ENCODE measurements at places on chromosomes 5 and 9.

DNA sequence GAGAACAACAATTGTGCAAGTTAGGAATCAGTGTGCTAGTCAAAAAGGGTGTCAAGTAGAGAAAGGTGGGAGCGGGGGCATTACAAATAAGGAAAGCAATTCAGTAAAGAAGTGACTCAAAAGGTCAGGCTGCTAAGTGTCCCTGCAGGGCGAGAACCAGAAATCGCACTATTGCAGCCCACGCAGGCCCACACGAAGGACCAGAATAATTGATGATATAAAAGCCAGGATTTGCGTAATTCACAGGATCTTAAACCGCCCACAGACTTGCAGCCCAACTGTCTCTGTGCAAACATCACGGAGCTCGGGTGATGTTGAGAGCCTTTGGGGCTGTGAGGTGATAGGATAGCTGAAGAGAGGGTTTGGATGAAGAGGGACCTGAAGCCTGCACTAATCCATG lies 349.0 kb downstream of the BRINP1 start:
- no peak for DNase-seq

GRCh38 chr9:95820074-95820473 lies 55.4 kb upstream of the ERCC6L2 start:
- no peak for DNase-seq

- DNase-seq = no peak
Measured at GRCh38 chr5:14373685-14374084, 207.9 kb upstream of the OTULINL start.

DNA sequence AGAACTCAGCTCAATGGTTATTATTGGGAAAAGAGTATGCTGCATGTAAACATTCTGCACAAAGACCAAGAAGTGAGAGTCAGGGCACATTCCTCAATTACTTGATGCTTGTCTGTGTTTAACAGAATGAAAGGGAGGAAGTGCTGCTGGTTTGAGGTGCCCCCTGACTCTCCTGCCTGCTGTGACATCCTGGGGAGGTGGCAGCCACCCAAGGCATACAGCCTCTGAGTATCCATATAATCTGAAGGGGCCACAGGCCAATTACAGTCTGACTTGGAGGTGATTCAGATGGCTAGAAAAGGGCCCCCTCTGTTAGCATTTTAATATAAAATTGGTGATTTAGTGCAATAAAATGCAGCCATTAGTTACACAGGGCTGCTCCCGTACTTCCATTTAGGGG lies 313.8 kb downstream of the ASTN2 start:
- DNase-seq = no peak

DNA sequence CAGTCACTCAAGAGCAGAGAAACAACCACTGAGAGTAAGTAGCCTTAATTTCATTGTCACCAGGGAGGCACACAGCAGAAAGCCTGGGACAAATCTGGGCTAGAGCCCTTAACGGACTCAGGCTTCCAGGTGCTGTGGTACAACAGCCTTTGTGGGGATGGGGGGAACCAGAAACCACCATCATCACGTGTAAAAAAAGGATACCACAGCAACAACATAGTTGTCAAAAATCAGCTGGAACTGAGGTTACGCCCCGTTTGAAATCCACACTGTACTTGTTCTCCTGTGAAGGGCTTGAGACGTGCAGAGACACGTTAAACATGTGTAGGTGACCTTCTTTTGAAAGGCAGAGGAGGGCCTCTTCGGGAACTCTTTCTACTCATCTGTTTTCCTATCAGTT lies 16.6 kb upstream of the PLPP1 start:
- DNase-seq = peak; percentile 42

GRCh38 chr5:170327168-170327567 lies 29.6 kb upstream of the LCP2 start:
- DNase-seq = no peak

DNA sequence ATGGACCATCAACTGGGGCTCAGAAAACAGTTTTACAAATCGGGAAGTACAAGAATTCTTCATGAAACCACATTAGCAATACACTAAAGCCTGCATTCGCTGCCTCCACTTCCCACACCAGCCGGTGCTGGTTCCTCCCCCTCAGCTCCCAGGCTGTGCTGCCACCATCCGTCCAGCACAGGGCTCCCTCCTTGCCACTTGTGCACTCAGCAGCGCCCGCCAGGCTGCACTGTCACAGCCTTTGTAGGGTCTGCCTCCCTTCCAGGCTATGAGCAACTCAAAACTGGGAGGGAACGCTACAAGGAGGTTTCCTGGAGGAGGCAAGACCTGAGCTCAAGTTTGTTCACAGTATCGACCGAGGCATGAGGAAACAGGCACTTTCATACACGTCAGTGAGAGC lies 7.7 kb downstream of the MAPK9 start:
- no peak for DNase-seq

GRCh38 chr5:60586307-60586901 lies 113.6 kb downstream of the DEPDC1B start:
- DNase-seq = no peak

- DNase-seq = no peak
Measured at GRCh38 chr5:158545949-158546530, 553.7 kb downstream of the EBF1 start.

- no peak for DNase-seq
Measured at GRCh38 chr5:78779262-78779661, 130.7 kb upstream of the LHFPL2 start.

- no peak for DNase-seq
Measured at GRCh38 chr5:157594257-157594656, 18.7 kb upstream of the ADAM19 start.

- DNase-seq = no peak
Measured at GRCh38 chr9:113359385-113359784, 10.0 kb downstream of the BSPRY start.

- no peak for DNase-seq
Measured at GRCh38 chr9:85594316-85594715, 147.4 kb downstream of the AGTPBP1 start.

DNA sequence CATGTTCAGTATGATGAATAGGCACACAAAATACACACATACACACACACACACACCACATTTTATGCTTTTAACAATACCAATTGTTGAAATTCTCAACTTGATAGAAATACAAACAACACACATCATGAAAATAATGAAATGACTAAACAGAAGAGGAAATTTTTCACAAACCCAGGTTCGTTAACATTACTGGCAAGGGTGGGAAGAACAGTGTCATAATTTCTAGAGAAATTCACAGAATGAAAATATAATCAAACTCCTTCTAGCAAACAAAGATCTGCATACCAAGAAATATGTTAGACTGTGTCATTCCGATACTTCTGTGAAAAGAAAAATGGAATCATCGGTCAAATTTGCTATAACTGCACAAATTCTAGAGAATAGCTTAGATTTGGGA lies 41.9 kb downstream of the ST8SIA4 start:
- DNase-seq = no peak

GRCh38 chr9:93945400-93946337 lies 9.5 kb downstream of the BARX1 start:
- DNase-seq = no peak

DNA sequence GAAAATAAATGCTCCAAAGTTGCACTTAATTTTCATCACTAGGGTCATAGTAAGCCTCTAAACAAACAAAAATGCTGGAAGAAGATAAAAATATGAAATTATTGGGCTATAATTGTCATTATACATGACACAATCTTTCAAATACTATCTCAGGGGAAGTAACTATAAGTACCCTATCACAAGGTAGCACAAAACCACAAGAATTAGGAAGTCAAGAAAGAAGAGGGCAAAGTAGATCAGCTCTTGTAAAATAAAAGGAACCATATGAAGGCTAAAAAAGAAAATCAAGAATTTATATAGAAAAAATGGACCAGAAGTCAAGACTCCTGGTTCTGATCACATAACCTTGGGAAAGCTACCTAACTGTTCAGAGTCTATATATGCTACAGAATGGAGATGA lies 48.1 kb downstream of the DIAPH1 start:
- DNase-seq = no peak

DNA sequence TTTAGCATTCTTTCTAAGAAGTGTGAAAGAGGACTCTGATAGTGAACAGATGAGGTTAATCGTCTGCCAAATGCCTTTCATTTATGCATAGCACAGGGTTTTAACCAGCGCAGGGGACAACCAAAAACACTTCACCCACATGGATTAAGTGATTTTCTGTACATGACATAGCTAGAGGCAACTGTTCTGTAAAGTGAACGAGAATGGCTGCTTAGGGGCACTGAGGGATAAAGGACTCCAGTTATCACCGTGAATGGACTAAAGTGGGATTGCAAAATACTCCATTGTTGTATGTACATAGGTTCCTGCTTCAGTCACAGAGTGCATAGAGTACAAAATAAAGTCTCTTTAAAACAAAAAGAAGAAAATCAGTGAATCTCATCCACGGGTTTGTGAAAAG lies 456.8 kb downstream of the DMAC1 start:
- DNase-seq = no peak

GRCh38 chr9:126630458-126631237 lies 16.9 kb downstream of the LMX1B start:
- no peak for DNase-seq

DNA sequence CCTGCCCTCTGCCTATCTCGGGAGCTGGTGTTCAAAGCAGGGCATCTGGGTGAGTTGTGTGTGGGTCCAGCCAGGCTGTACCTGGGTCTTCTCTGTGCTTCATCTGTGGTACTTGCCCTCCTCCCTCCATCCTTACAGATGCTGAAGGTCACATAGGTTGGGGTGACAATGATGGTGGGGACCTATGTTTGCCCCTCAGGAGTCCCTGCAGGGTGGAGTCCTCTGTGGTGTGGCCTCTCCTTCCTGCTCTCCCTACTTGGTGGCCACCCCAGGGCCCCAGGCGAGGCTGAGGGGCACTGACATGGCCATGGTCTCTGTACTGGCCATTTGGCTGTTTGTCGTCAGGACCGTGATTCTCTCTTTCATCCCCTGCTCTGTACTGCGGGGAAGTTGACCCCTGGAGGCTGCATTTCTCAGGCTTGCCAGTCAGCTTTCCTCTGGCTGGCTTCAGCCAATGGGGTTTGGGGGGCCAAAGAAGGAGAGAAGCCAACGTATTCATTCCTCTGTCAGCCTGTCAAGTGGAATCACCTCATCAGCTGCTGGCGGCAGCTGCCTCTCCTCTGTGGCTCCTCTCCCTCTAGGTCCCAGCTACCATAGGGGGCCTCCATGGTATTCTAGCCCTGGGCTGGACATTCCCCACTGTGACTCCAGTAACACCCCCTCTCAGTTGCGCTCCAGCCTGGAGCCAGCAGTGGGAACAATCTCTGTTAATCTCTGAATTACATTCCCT lies 4.6 kb downstream of the DCANP1 start:
- DNase-seq = no peak

- peak; percentile 72 for DNase-seq
Measured at GRCh38 chr9:120892748-120893610, 16.0 kb upstream of the PHF19 start.

- DNase-seq = peak; percentile 14
Measured at GRCh38 chr9:136171009-136171800, 33.7 kb downstream of the LHX3 start.

GRCh38 chr5:170307575-170308465 lies 10.2 kb upstream of the LCP2 start:
- no peak for DNase-seq

- no peak for DNase-seq
Measured at GRCh38 chr5:150057052-150057451, 29.3 kb downstream of the CSF1R start.

DNA sequence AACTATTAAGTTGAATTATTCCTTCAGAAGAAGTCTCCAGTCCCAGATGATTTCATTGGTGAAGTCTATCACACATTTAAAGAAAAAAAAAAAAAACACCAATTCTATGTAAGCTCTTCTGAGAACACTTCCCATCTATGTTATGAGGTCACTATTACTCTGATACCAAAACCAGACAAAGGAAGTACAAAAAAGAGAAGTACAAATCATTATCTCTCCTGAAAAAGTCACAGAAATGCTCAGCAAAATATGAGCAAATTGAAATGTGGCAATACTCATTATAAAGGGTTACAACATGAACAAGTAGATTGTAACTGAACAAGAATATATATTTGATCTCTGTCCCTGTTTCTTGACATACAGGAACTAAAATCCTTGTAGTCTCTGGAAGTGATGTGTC lies 280.4 kb downstream of the TLE1 start:
- no peak for DNase-seq

DNA sequence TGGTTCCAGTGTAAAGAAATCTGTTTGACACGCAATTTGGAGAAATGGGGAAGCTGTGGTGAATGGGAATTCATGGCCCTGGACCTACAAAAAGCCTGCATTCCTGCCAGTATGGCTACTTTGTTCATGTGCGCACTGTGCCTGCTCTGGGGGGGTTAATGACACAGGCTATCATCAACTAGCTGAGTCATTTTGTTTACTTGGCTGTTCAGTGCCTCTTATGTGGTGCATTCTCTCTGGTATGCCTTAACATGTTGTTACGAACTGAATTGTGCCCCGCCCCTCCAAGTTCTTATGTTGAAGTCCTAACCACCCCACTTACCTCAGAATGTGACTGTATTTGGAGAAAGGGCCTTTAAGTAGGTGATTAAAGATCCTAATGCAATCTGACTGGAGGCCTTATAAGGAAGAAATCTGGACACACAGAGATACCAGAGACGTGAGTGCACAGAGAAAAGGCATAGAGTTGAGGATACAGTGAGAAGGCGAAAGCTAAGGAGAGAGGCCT lies 20.4 kb upstream of the UBAP1 start:
- DNase-seq = peak; percentile 22

GRCh38 chr9:11559001-11559776 lies 946.4 kb upstream of the PTPRD start:
- no peak for DNase-seq

DNA sequence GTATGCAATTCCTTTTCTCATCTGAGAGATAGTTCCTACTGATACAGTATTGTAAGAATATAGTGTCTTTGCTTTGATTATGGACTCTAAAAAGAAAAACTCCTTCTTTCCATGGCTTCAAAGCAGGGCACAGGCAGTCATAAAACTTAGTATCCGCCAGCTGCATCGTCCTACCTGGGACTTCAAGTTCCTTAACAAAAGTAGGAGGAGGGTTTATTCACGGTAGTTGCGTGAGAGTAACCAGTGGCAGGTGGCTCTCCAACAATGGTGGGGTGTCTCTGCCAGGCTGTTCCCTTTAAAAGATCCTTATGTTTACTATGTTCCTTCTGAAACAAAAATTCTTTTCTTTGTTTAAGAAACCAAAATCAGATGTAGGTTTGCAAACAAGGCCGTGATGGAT lies 173.5 kb upstream of the DMAC1 start:
- no peak for DNase-seq

- no peak for DNase-seq
Measured at GRCh38 chr9:75941577-75942311, 51.3 kb downstream of the PCSK5 start.

DNA sequence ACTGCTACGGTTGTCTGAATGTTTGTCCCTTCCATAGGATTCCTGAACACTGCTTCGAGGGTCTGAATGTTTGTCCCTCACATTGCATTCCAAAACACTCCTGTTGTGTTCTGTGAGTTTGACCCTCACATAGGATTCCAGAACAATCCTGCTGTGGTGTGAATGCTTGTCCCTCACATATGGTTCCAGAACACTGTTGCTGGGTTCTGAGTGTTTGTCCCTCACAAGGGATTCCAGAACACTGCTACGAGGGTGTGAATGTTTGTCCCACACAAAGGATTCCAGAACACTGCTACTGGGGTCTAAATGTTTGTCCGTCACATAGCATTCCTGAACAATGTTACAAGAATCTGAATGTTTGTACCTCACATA lies 201.2 kb downstream of the FOXD4L6 start:
- no peak for DNase-seq

GRCh38 chr9:37626708-37627292 lies 24.0 kb upstream of the FRMPD1 start:
- no peak for DNase-seq
